ENCODE measurements at places on chromosomes 6 and 20.

DNA sequence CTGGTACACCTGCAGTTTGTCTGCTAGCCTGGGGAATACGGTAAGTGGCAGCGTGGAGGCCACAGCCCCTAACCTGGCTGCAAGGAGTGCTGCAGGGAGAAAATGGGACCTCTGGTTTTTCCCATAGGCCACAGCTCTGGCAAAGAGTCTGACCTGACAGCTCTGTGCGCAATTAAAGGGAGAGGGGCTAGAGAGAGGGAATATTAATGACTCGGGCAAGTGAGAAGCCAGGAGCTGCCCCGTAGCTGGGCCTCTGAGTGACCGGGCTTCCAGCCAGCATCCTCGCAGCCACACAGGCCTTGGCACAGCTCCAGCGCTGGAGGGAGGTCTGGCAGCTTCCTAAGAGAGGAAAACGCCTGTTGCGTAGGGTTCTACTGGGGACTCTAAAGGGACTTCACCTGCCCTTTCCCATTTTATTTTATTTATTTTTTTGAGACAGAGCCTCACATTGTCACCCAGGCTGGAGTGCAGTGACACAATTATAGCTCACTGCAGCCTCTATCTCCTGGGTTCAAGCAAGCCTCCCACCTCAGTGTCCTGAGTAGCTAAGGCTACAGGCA lies 18.2 kb upstream of the OCSTAMP start:
- DNase-seq = peak; percentile 90

GRCh38 chr6:61953851-61954250 lies 332.2 kb downstream of the KHDRBS2 start:
- no peak for DNase-seq

DNA sequence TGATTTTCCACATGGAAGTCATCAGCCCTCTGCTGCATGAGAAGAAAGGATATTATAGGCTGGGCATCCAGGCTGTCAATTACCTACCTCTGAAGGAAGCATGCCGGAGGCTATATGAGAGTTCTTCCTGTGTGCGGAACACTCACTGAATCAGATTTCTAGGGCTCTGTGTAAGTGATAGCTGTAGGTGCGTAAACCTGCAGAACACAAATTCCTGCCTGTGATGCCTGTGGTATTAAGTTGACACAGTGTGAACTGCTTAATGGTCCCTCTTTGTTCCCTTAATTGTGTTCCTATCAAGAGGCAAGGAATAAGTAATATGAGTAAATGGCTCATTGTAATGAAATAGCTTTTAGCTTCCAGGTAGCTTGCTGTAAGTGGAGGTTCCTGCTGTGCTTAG lies 103.3 kb downstream of the ANKS1A start:
- DNase-seq = no peak

DNA sequence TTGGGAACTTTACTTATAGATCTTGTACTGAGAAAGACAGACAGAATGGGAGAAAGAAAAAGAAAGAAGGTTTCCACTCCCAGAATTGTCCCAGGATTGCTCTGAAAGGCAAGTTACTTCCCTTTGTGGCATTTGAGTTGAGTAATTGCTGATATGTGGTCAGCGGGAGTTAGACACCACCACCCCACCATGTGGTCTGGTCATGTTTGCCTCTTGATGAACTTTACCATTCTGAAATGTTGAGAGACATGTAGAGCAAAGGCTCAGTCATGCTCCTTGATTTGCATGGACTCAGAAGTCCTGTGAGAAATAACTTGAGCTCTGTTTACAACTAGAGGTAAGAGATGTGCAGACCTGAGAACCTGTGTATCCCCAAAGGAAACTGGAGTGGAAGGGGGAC lies 17.1 kb downstream of the TCF21 start:
- DNase-seq = peak; percentile 75

- DNase-seq = peak; percentile 82
These were observed 4.6 kb upstream of the BICRAL start for GRCh38 chr6:42777126-42777822.

DNA sequence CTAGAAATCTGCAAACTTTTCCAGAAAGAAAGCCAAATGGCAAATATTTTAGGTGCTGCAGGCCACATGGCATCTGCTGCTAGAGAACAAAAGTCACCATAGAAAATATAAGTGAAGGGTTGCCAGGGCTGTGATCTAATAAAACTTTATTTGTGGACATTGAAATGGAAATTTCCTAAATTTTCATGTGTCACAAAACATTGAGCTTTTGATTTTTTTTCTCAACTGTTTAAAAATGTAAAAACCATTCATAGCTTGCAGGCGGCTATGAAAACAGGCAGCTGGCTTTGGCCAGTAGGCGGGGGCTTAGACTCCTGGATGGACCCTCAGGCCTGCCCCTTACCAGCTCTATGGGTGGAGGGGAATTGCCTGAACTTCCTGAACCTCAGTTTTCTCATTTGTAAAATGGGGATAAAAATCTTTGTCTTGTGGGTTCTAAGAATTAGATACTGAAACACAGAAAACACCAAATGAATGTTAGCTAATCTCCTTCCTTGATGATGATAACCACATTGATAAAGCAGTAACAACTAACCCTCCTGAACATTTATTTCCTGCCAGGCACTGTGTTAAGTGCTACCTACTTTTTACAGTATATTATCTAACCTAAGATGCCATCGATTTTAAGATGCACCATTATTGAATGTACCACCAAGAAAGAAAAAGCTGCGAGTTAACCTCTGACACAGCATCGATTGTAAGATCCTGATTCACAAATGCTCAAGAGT lies 85.5 kb downstream of the SLC22A23 start:
- no peak for DNase-seq

- no peak for DNase-seq
These were observed 6.9 kb upstream of the CD93 start for GRCh38 chr20:23092861-23093495.

- DNase-seq = peak; percentile 44
These were observed 257.7 kb upstream of the MARCKS start for GRCh38 chr6:113599444-113599843.

GRCh38 chr6:16705081-16705993 lies 55.9 kb downstream of the ATXN1 start:
- no peak for DNase-seq

GRCh38 chr6:71209206-71209605 lies 79.4 kb upstream of the OGFRL1 start:
- no peak for DNase-seq

GRCh38 chr6:131277591-131277990 lies 142.3 kb downstream of the AKAP7 start:
- DNase-seq = no peak

- no peak for DNase-seq
These were observed 25.3 kb upstream of the CD93 start for GRCh38 chr20:23111307-23111943.

DNA sequence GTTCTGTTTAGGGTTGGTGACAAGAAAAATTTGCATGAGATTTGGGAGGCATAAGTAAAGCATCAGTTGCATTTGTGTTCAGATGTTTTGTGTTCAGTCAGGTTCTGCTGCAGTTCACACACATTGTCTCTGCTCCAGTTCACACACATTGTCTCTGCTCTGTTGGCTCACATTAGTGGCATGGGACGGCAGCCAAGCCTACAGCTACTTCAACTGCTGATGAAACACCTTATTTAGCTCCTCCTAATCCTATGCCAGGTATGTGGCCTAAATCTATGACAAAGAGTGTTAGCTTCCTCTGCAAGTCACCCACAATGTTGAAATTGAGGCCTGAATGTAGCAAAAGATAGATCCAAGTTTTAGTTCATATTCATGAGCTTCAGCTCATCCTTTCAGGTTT lies 278.1 kb upstream of the SYNCRIP start:
- no peak for DNase-seq

DNA sequence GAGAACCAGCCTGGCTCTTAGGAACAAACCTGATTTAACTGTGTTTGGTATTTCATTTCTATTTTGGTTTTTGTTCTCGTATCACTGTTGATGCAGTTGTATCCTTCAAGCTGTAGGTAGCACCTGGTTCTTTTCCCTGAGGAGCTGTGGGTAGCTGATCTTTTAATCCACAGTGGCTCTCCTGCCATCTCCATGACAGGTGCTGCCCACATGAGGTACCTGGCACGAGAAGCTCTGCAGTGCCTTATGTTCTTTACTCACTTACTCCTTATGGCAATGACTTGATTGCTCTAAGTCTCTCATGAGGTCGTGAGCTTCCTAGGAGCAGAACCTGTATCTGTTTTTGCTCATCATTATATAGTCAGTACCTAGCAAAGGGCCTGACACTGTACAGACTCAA lies 74.3 kb upstream of the EMILIN3 start:
- DNase-seq = no peak

DNA sequence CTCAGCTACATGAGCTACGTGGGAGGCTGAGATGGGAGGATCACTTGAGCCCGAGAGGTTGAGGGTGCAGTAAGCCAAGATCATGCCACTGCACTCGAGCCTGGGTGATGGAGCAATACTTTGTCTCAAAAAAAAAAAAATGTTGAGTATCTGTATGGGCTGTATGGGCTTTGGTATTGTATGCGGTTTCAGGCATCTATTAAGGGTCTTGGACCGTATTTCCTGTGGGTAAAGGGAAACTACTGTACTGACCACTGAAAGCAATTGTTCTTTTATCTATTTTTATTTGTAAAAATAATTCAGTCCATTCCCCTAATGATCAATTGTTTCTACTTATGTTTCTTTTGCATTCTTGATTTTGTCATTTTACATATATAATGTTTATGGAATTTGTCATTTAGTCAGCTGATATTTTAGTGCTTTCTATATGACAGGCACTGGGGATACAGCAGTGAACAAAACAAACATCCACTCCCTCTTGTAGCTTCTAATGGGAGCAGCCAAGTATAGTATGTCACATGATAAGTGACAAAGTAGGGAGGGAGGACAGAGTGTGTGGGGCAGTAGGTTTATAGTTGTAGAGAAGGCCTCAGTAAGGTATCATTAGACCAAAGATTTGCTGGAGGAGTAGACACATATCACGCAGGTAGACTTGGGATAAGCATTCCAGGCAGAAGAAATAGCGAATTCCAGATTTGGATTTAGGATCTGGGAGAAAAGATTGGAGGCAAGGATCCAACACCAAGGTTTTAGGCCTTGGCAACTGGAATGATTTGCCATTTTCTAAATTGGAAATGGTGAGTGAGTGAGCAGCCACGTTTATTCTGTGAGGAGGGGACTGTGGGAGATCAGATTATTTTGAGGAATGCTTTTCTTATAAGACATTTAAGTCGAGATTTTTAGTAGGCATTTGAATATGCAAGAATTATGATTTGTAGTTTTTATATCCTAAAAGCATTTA lies 6.0 kb downstream of the PCMT1 start:
- DNase-seq = no peak

GRCh38 chr6:125853168-125853567 lies 62.4 kb downstream of the NCOA7 start:
- DNase-seq = no peak

GRCh38 chr6:136070815-136071214 lies 179.3 kb downstream of the MTFR2 start:
- no peak for DNase-seq

DNA sequence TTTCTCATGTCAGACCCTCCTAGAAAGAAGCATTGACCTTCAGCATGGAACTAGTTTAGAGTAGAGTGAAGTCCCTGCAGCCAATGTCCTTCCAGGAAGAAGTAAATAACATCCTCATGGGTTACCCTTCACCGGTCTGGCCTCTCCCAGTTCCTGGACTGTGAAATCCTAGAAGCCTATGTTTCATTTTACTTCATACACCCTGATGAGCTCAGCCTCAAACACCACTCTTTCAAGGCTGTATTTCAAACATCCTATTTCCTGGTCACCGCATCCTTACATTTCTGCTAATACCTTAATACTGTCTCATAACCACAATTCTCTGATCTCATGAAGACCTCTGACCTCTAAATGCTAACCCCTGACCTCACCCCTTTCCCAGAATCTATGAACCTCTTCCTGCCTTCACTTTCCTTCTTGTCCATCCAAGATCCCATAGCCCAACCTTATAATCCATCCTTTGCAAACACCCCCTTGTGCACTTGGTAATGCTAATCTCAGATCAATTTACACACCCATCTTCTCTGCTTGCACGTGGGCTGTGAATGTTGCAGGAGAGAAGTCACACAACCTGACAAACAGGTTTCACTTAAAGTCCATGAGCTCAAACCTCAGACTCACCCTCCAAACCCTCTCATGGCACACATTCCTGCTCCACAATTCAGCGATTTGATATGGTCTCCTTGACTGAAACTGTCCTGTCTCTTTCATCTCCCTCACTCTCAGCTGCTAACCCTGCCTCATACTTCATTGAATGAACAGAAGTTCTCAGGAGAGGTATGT lies 30.2 kb downstream of the SLC2A10 start:
- DNase-seq = peak; percentile 37

- no peak for DNase-seq
These were observed 1348.5 kb downstream of the GRIK2 start for GRCh38 chr6:102742028-102742427.

DNA sequence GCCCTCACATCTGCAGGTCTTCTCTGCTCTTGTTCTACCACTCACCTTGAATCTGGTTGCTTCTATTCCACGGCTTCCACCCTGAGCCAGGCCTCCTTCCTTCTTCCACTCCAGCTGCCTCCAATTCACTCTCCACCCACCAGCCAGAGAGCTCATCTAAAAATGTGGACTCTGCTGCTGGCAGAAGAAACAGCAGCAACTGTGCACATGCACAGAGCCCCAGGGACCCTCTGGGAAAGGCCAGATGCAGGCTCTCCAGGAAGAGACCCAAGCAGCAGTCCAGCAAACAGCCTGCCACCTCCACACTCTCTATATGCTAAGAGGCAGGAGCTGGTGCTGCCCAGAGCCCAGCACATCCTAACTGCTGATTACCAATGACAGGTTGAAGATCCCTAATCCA lies 162.6 kb upstream of the TOP1 start:
- no peak for DNase-seq

Measured in choroid plexus epithelial cell (primary cell).